Bone marrow (tissue), 2 donors: ENCODE measurements at places on chromosomes 16 and 17.

DNA sequence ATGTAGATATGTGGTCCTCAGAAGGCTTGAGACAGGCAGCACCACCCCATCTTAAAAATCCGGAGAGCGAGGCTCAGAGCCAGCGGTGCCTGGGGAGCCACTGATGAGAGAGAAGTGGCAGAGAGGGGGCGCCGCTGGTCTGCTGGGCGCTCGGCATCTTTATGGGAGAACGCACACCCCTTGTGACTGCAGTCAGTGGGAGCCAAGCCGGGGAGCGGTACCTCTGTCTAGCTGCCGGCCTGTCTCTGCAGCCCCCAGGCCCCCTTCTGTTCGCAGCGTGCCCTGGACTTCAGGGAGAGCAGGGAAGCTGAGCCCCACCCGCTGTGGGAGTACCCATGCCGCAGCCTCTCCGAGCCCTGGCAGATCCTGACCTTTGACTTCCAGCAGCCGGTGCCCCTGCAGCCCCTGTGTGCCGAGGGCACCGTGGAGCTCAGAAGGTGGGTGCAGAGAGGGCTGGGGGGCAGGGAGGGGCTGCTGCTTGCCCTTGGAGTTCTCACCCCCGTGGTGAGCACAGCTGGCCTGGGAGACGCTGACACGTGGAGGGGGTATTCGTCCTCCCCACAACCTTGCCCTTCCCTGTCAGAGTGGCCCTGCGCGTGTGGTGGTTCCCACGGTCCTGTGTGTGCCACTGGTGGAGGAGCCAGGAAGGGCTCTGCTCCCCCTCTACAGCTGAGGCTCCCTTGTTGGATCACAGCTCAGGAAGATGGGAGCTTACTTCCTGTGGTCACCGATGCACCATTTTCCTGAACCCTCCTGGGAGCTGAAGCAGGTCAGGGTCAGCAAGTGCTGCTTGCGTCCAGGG lies 44.8 kb downstream of the PRMT7 start:
- DNase-seq: no peak

DNA sequence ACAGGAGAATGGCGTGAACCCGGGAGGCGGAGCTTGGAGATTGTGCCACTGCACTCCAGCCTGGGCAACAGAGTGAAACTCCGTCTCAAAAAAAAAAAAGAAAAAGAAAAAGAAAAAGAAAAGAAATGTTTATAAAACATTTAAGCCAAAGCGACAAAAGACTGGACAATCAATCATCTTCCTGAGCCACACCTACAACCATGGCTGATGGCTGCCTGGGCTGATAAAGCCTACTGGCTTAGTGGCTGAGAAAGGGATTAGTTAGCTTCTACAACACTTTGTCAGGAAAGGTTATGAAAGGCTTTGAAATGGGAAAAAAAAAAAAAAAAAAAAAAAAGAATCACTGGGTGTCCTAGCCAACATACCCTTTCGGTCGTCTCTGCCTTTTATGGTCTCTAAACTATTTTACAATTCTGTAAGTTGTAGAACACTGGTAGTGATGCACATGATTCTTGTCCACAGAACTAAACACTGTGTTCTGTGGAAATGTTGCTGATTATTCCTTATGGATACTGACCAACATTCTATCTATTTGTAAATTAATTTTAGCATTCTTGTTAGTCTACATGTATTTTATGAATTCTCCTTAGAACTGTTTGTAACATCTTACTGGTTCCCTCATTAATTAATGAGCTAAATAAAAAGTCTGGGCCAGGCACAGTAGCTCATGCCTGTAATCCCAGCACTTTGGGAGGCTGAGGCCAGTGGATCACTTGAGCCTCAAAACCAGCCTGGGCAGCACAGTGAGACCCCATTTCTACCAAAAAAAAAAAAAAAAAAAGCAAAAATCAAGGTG lies 45.5 kb downstream of the ZZEF1 start:
- no peak for DNase-seq

DNA sequence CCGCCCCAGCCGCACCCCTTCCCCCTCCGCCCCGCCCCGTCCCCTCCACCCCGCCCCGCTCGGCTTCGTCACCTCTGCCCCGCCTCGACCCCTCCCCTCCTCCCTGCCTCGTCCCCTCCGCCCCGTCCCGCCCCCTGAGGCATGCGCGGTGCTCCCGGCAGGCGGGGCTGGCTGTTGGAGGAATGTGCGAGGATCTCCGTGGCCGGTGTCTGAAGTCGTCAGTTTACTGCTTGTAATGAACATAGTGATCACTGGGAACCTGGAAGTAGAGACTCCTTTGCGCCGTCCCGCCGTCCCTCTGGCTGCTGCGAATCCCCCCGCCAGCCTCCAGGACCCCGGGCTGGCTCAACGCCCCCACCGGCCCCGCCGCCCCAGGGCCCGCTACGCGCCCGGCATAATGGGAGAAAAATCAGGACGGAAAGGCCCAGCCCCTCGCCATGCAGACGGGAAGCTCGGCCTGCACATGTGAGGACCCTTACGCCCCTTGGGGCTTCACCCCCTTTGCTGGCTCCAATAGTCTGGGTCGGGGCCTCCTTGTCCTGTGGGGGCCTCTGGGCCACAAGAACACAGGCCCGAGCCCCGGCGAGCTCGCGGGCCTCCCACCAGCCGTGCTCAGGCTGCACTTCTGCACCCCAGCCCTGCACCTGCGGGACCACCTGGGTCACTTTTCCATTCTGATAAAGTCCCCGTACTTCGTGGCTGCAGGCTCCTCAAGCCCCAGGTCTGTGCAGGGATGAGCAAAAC lies 743.1 kb downstream of the KCNJ18 start:
- DNase-seq: no peak

DNA sequence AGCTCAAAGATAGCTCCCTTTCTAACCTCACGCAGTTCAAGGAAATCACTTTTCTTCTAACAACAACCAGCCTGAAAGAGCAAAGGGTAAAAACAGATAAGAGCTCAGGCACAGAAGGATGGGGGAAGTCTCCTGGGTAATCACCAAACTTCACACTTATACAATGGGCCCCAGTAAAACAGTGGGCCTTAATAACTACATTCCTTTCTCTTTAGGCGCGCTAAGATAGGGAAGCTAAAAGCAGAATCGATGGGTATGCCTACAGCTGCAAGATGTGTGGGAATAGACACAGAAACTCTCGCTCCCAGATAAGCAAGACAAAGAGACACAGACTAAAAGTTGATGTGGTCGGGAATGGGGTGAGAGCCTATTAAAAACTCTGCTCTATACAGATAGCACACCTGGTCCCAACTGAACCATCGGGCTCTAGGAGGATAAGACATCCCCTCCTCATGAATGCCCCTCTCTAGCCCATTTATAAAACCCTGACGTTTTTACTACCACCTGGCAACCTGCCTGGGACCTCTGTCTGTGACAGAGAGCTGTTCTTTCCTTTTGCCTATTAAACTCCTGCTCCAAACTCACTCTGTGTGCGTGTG lies 826 bp downstream of the LYZL6 start:
- no peak for DNase-seq

- DNase-seq: no peak
These were observed 2.8 kb upstream of the NOS2 start for GRCh38 chr17:27802962-27803680.

- no peak for DNase-seq
These were observed 99.9 kb upstream of the CCL2 start for GRCh38 chr17:34154961-34155730.

GRCh38 chr16:68902003-68902968 lies 59.0 kb downstream of the TANGO6 start:
- DNase-seq: no peak

DNA sequence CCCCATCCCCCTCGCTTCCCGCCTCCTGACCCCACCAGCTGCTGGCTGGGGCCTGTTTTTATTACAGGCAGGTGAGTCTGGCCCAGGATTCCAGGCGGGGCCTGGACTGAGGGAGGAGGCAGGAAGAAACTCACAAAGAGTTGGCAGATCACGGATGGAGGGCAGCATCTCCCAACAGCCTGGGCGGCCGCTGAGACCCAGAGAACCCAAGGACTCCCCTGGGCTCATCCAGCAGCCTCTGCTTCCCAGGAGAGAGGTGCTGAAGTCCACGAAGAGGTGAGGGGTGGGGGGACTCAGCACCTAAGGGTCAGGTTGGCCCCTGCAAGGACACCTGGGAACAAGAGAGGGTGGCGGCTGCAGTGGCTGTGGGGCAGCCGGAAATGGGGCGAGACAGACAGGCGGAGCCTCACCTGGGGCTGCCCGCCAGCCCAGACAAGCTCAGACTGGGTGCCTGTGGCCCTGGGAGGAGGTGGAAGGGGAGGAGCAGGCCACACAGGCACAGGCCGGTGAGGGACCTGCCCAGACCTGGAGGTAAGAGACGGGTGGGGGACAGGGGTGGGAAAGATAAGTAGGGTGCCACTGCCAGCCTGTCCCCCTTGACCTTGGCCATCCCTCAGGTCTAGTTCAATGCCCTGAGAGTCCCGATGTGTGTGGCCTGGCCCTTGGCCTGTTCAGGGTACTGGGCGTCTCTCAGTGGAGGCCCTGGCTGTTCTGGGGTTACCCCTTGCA lies 8.7 kb upstream of the ADGRG1 start:
- DNase-seq: no peak

DNA sequence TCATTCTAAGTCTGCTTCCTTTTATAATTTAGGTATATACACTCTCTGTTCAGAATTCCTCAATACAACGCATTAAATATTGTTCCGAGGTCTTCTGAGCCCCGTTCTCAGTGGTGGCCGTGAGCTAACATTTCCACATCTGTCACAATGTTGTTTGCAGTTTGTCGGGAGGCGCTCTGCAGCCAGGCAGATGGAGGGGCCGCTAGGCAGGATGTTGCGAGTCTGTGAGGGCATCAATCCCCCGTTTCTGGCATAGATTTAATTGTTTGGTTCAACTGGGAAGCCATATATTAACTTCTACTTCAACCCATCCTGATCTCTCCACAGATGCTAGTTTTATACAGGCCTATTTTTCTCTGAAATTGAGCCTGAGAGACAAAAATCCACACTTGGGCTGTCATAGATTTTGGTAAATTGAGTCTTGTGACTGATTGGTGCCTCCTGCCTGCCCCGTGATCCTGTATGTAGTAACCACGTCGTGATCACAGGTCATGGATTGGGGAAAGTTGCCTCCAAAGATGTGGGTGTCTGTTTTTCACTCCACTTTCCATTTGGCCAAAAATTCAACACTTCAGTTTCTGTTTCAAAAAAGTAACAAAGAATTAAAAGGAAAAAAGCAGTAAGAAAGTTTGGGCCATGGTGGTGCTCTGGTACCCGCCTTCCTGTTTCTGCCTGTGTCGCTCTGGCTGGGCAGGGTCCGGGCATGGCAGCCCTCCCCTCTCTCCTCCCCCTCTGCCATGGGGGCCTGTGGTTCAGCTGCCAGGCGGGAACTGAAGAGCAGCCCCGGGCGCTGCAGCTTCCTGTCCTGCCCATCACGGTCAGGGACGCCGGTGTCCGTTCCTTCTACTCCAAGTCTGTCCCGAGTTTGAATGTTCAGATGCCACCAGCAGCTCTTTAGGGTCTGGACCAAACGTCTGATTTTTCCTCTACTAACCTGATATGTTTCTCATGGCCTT lies 41.5 kb downstream of the RPTOR start:
- DNase-seq: no peak

- no peak for DNase-seq
These were observed 20.1 kb downstream of the UBE2O start for GRCh38 chr17:76432712-76433336.

GRCh38 chr17:45906927-45907622 lies 12.7 kb downstream of the MAPT start:
- no peak for DNase-seq

DNA sequence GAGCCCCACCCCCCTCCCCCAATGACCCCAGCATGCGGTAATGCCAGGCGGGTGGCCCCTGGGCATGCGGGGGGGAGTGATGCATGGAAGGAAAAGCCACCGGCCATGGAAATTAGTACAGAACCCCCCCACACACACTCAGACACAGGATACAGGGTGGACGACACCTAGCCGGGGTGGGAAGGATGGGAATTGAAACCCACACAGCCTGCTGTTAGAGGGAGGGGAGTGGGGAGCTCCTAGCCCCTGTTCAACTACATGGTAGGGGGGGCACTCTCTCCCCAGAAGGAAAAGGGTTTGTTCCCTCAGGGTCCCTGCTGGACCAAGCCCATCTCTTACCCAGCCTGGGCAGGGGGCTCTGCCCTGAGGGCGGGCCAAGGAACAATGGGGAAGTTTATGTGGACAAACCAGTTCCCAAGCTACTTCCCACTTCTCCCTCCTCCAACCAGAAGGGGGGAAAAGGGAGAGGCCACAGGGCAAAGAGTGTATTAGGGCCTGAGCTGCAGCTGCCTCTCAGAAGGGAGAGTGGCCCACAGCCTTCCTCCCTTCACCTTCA lies 5.2 kb downstream of the TMUB2 start:
- DNase-seq: no peak

DNA sequence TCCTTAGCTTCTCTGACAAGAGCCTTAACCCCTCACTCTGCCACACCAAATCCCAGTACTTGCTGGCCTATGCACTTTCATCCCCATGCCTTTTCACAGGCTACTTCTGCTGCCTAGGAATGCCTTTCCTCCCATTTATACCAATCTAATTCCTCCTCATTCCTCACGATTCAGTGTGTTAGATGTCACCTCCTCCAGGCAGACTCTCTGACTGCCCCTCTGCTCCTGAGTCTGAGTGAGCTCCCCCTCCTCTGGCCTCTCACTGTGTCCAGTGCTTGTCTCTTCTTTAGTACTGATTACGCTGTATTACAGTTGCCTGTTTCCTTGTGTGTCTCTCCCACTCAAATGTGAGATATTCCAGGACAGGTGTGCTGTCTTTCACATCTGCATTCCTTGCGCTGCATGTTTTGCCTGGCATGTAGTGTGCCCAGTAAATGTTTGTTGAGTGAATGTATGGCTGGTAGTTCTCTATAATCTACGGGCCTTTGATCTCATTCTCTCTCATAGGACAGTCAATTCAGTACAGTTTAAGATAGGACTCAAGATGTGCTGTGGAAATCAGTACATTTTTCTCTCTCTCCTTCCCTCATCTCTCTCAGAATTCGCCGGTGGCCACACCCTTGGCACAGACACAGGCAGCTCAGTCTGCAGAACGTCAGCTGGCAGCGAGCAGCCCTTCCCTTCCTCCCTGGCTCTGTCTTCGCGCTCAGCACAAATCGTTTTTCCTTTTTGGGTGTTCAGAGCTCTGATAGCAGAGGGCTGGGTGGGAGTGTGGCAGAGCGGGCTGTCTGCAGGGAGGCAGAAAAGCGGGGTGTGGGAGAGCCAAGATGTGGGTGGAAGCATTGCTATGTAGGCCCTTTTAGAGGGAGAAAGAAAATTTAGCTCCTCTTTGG lies 18.5 kb downstream of the ARL4D start:
- DNase-seq: no peak

GRCh38 chr16:424033-424622 lies 1.3 kb upstream of the RAB11FIP3 start:
- no peak for DNase-seq
